Peyer's patch (tissue), 4 donors: ENCODE measurements at places on chromosomes 3 and 15. TPM values are rescaled to one million over a fixed set of nuclear protein-coding genes. Genes with fewer than 3 reads are reported as not detected.
A peak's percentile ranks its signal among the peaks of the same experiment; 100 is the strongest.

DNA sequence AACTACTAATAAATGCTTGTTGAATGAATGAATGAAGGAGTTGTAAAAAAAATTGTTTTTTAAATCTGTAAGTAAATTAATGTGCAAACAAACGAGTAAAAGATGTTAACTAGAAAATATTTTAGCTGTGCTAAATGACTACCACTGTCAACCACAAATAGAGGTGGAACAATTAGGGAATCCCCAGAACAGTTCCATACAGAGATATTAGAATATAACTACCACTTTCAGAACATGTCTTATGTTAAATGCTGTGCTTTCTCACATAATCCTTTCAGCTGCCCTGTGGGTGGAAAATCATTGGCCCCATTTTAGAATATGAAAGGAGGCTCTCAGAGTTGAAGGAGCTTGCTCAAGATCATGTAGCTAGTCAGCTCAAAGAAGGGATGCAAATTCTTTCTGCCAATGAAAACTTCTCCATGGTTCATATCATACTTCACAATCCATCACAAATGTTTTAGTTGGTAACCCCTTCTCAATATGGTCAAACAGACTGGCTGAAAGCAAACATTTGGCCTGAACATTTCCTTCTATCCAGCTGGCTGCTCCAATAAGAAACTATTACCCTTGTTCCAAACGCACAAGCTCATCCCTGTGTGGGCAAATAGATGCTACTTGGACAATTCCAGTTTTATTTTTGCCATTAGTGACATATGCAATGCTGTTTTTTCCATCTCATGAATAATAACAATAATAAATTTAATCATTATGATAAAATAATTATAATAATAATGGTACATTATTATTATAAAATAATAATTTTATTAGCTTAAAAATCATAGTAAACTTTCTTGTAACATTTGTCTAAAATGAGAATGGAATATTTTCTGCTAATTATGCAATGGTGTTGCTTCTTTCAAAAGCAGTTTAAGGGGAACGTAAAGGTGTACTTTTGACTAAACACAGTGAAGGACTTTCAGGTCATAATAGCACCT, 290.4 kb upstream of the STT3B start:
- no peak overlapping the region for H3K27ac ChIP-seq
- no peaks in the 10 kb centered on the region for H3K27me3 ChIP-seq
- H3K4me3 ChIP-seq: no peak overlapping the region
- H3K4me1 ChIP-seq: no peaks in the 10 kb centered on the region
- DNase-seq: no peak

DNA sequence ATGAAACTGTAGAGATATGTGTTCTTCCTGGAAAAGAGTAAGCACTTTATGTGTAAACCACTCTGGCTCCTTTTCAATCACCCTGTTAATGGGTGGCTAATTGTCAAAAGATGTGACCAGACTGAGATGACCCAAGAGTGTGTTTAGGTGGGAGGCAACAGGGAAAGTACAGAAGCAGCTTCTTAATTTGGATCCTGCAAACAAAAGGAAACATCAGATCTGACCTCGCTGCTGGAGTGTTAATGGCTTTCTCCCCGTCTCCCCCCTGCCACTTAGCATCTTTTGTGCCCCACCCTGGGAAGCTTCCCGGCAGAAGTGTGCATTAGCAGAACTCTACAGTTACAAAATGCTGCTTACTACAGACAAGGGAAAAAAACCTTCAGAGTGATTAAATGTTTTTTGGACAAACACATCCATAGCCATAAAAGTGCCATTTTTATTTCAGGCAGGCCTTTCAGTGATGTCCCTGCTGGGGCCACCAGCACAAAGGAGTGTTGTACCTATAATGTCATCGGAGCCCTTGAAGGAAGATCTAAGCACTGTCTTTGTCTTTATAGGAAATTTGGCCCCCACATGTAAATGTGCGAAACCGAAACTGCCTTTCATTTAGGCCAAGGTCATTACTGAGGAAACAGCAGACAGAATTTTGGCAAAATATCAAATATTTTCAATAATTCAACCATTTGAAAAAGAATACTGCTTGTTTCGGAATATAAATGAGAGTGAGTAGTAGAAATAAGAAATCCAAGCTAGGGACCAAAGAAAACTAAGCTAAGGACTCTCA, 311.0 kb downstream of the WDR72 start:
- no peaks in the 10 kb centered on the region for H3K27me3 ChIP-seq
- H3K4me1 ChIP-seq: no peaks in the 10 kb centered on the region
- H3K27ac ChIP-seq: no peak overlapping the region
- DNase-seq: no peak
- H3K36me3 ChIP-seq: no peaks in the 10 kb centered on the region

GRCh38 chr3:169869484-169870220, at the start of gene LRRC31:
Gene LRRC31, minus strand, starts transcription at chr3:169869935. Its CDS starts 128 bp downstream, at chr3:169869807.
- no peaks in the 10 kb centered on the region for H3K27me3 ChIP-seq
- peak within 1 kb of the TSS; percentile 2 for H3K4me3 ChIP-seq
- H3K27ac ChIP-seq: peak within 1 kb of the TSS; percentile 50
- DNase-seq: no peak

DNA sequence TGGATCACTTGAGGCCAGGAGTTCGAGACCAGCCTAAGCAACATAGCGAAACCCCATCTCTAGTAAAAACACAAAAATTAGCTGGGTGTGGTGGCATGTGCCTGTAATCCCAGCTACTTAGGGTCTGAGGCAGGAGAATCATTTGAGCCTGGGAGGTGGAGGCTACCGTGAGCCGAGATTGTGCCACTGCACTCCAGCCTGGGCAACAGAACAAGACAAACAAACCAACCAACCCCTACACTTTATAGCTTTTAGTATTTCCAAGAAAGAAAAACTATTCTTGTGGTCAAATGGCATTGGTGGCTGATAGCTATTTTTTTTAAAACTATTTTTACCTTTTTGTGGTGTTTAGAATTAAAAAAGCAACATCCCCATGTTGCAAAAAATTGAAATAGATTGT, 7.2 kb downstream of the TMEM45A start:
- no peak for DNase-seq
- no peak overlapping the region for H3K27ac ChIP-seq
- no peaks in the 10 kb centered on the region for H3K36me3 ChIP-seq
- no peaks in the 10 kb centered on the region for H3K4me1 ChIP-seq

DNA sequence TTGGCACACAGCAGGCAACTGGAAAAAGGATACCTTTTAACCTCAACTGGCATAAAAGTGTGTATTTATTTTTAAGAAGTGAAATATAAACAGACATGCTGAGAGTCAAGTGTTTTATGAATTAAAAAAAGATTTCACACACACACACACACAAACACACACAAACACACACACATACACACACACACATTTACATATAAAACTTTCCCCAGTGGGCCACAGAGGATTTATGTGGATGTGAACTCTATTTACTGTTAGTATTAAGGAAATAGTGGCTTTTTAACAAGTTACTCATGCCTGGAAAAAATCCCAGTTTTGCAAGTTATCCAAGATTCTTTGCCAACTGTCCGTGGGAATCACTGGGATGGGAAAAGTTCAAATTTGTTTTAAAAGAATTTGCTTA, 725.9 kb upstream of the NR2F2 start:
- H3K4me3 ChIP-seq: no peak overlapping the region
- H3K27ac ChIP-seq: no peak overlapping the region
- no peak for DNase-seq
- no peaks in the 10 kb centered on the region for H3K36me3 ChIP-seq
- no peaks in the 10 kb centered on the region for H3K27me3 ChIP-seq

- H3K36me3 ChIP-seq: no peaks in the 10 kb centered on the region
- H3K4me3 ChIP-seq: no peak overlapping the region
- no peak overlapping the region for H3K27ac ChIP-seq
- no peak for DNase-seq
- no peaks in the 10 kb centered on the region for H3K4me1 ChIP-seq
These were observed 164.1 kb upstream of the SLCO3A1 start for GRCh38 chr15:91689377-91689776.

The UBA3 gene
- total RNA-seq: 28.9 TPM

DNA sequence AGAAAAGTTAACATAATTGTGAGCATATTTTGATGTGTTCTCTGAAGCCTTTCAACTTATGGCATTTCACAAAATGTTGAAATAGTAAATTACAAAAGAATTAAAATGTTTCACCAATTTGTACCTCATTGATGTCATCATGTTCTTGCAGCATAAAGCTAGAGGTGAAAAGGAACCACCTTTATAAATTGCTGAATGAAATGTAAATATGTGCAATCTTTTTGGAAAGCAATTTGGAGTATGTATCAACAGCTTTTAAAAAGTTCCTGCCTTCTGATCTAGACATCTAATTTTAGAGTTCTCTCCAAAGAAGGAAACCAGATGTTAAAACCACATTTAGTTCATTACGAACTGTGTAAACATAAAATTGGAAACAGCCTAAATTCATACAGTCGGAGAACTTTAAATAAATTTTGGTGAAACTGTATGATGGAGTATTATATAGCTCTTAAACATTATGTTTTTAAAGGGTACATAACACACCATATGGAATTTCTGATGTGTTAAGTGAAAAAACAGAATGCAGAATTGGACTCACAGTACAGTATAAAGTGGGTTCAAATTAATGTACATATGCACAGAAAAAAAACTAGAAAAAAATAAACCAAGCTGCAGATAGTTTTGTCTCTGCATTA, 311.2 kb upstream of the NAALADL2 start:
- no peak for DNase-seq
- H3K27ac ChIP-seq: no peak overlapping the region
- H3K4me3 ChIP-seq: no peak overlapping the region
- H3K27me3 ChIP-seq: no peaks in the 10 kb centered on the region
- no peaks in the 10 kb centered on the region for H3K4me1 ChIP-seq
- no peaks in the 10 kb centered on the region for H3K36me3 ChIP-seq

The KCNMB3 gene
- total RNA-seq: 5.8 TPM

The XYLB gene
- 20.6 TPM for total RNA-seq

The POLQ gene
- total RNA-seq: 2.2 TPM

GRCh38 chr15:59255680-59256336, 49.2 kb downstream of the LDHAL6B start:
- H3K4me1 ChIP-seq: peaks cover 2% of the 10 kb centered on the region
- peak; percentile 82 for DNase-seq
- no peaks in the 10 kb centered on the region for H3K36me3 ChIP-seq
- no peak overlapping the region for H3K27ac ChIP-seq
- no peaks in the 10 kb centered on the region for H3K27me3 ChIP-seq

GRCh38 chr3:111134302-111134701, 62.7 kb downstream of the NECTIN3 start:
- no peaks in the 10 kb centered on the region for H3K4me1 ChIP-seq
- H3K27me3 ChIP-seq: no peaks in the 10 kb centered on the region
- H3K36me3 ChIP-seq: no peaks in the 10 kb centered on the region
- H3K4me3 ChIP-seq: no peak overlapping the region
- H3K27ac ChIP-seq: no peak overlapping the region

DNA sequence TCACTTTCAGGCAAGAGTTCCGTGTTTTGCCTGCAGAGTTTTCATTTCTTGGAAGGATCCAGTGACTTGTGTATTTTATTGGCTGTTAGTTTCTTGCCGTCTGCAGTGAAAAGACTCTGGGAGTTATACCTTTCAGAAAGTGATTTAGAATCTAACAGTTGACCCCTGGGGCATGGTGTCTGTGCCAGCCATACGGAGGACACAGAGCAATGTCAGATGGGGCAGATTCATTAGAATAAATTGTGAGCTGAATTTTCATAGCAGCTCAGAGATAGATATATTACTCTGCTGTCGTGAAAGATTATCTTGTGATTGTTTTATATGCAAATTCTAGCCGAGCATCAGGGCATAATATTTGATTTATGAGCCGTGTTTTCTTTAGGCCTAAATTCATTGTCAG, 131.6 kb downstream of the SV2B start:
- no peak overlapping the region for H3K4me3 ChIP-seq
- no peak overlapping the region for H3K27ac ChIP-seq
- no peaks in the 10 kb centered on the region for H3K36me3 ChIP-seq
- H3K4me1 ChIP-seq: no peaks in the 10 kb centered on the region
- DNase-seq: no peak

The WDR72 gene
- not detected for total RNA-seq

The NOX5 gene
- 0.13 TPM for total RNA-seq

DNA sequence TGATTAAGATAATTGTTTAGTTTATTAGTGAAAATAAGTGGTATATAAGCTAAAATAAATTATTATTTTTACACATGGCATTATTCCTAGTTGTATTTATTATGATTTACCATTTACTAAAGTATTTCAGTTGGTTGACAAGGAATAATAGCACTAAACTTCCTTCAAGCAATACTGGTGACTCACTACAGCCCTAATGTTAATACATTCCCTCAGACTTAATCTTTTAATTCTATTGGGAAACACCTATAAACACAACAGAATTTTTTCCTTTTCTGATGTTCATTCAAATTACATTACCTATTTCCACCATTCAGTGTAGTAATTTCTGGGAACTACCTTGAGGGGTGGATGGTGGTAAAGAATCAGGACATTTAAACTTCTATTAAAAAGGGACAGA, 264.0 kb downstream of the TIGIT start:
- H3K4me3 ChIP-seq: no peak overlapping the region
- no peak overlapping the region for H3K27ac ChIP-seq
- DNase-seq: no peak

The LARP6 gene
- 23.9 TPM for total RNA-seq

GRCh38 chr3:171836855-171837254, 6.3 kb upstream of the TMEM212 start:
- H3K27ac ChIP-seq: no peak overlapping the region
- no peak overlapping the region for H3K4me3 ChIP-seq
- no peak for DNase-seq
- H3K27me3 ChIP-seq: no peaks in the 10 kb centered on the region

- DNase-seq: peak; percentile 84
- peak within 1 kb of the TSS; percentile 92 for H3K27ac ChIP-seq
- H3K4me3 ChIP-seq: peak within 1 kb of the TSS; percentile 81
- no peaks in the 10 kb centered on the region for H3K4me1 ChIP-seq
These were observed at the start of gene RIOX2 for GRCh38 chr3:97971679-97972567. Gene RIOX2, minus strand, starts transcription at chr3:97972431. Its CDS starts 4,838 bp downstream, at chr3:97967593.

The STRA6 gene
- total RNA-seq: 0.83 TPM

DNA sequence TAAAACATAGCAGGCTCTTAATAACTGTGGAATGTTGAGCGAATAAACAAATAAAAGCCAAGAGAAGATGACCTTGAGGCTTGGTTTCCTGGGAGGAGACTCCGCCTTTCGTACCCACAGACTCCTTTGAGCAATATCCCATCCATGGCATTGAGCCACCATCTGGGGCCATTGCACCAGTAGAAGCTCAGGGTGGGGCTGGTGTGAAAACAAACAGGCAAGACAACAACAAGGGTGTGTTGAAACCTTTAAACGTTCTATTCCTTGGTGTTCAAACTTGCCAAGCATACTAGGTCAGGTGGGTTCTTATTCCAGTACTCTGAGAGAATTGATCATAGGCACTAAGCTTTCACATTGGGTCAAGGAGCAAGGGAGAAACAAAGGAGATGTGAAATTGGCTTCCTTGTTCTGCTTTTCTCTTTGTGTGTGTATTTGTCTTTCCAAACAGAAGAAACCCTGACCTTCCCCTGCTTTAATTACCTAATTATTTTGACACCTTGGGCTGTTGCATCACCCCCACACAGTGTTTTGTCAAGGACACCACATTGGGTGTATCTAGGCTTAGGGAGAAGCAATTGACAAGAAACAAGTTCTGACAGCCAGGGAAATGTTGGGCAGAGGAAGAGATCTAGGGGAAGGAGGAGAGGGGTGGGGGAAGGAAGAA, 105.1 kb upstream of the BCL6 start:
- no peaks in the 10 kb centered on the region for H3K27me3 ChIP-seq
- no peak overlapping the region for H3K27ac ChIP-seq
- DNase-seq: no peak
- no peaks in the 10 kb centered on the region for H3K36me3 ChIP-seq
- H3K4me3 ChIP-seq: no peak overlapping the region

- H3K4me3 ChIP-seq: no peak overlapping the region
- no peaks in the 10 kb centered on the region for H3K36me3 ChIP-seq
- peaks cover 6% of the 10 kb centered on the region for H3K4me1 ChIP-seq
- no peaks in the 10 kb centered on the region for H3K27me3 ChIP-seq
- no peak overlapping the region for H3K27ac ChIP-seq
- no peak for DNase-seq
These were observed 45.6 kb downstream of the ARNT2 start for GRCh38 chr15:80449825-80450224.

The RASL12 gene
- total RNA-seq: 10.5 TPM
